Fibroblast of skin of right biceps (primary cell): ENCODE measurements at places on chromosomes 12 and 14.

GRCh38 chr12:99611599-99611998, 36.0 kb upstream of the GARIN6 start:
- DNase-seq, result peak; percentile 61

GRCh38 chr12:2681450-2682205, 113.1 kb upstream of the FKBP4 start:
- no peak for DNase-seq

- DNase-seq, result no peak
Measured at GRCh38 chr12:108709697-108710096, 21.6 kb downstream of the CORO1C start.

GRCh38 chr12:1927751-1928351, 9.4 kb upstream of the CACNA2D4 start:
- no peak for DNase-seq

GRCh38 chr12:121709478-121709961, 3.0 kb upstream of the TMEM120B start:
- peak; percentile 85 for DNase-seq

DNA sequence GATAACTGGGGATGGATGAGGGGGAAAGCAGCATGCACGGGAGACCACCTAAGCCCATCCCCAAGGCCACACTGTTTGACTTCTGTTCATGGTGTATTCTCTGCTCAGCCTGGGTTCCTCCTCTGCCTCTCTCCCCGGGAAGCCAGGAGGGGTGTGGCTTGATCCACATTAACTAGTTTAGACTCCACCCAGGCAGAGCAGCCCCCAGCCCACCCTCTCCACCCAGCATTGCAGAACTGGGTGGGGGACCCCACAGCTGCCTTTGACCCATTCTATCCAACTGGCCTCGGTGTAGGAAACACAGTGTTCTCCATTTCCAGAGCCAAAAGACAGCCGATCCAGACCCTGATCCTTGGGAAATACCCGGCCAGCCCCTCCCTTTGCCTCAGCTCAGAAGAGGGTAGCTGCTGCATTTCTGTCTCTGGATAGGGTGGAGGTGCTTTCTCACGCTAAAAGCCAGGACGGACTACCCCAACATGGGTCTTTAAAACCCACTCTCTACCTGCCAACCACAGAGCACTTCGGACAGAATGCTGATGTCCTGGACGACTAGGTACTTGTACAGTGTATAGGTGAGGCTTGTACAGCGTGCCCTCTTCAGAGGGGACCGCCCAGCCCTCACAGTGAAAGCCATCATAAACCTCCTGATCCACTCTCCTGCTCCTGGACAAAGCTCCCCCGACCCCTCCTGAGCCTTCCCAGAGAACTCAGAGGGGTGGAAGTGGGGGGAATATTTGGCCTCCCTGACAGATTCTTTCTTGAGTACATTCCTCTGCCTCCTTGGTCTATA, 9.4 kb downstream of the SPRYD3 start:
- no peak for DNase-seq

DNA sequence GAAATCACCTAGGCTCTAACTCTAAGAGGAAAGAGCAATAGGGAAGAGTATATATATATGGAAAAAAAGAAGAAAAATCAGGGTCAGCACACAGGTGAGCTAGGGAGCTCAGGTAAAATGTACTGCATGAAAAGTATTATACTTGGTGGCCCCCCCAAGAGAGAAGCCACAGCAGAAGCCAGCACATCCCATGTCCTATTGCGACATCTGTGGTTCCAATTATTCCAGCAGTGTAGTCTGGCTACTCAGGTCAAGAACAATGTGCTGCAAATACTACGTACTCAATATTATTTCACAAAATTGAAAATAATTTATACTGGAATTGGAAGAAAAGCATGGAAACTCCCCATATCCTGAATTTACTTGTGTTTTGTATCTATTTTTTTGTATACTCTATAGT, 85.5 kb downstream of the CEP83 start:
- DNase-seq, result no peak

- DNase-seq, result no peak
Measured at GRCh38 chr12:39892146-39892545, 213.7 kb downstream of the SLC2A13 start.

- no peak for DNase-seq
Measured at GRCh38 chr14:92802678-92803077, 8.6 kb downstream of the GOLGA5 start.

DNA sequence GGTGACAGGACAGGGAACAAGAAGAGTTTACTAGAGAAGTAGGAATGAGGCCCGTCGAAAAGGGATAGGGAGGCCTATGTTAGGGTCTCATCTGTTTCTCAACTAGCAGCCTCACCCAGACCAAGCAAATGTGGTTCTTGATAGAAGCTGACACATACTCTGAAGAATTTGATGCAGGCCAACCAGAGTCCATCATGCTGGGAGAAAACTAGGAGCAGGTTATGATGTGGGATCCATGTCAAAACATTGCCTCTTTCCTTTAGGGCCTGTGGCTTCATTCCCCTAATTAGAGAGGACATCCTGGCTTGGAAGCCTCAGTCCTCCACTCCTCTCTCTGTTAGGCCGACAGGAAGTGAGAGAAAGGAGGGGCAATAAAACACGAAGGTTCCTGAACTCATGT, 122.8 kb downstream of the NTF3 start:
- DNase-seq, result peak; percentile 94

- DNase-seq, result peak; percentile 64
Measured at GRCh38 chr14:72948481-72949138, 22.3 kb downstream of the DCAF4 start.

- peak; percentile 19 for DNase-seq
Measured at GRCh38 chr14:56153267-56153666, 35.1 kb downstream of the PELI2 start.

GRCh38 chr14:68504861-68505260, 288.0 kb downstream of the ZFP36L1 start:
- DNase-seq, result no peak

- no peak for DNase-seq
Measured at GRCh38 chr12:96057986-96058553, 22.7 kb upstream of the LTA4H start.

DNA sequence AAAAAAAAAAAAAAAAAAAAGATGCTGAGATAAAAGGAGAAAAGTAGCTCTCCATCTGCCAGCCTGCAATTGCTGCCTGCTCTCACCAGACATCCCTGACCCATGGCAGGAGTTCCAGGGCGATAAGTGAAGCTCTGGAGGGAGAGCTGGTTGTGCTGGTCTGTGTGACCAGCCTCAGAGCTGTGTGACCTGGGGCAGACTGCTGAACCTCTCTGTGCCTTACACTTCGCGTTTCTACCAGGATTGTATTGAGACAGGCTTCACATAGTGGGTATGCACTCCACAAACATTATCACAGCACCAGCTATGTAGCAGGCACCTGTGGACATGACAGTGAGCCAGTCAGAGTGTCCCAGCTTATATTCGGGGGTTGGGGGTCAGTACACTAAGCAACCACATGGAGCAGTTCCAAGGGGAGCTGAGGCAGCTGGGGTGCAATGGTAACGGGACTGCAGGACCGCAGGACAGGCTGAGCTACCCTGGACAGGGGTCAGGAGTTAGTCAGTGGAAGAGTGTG, 57.5 kb downstream of the RBM19 start:
- no peak for DNase-seq

DNA sequence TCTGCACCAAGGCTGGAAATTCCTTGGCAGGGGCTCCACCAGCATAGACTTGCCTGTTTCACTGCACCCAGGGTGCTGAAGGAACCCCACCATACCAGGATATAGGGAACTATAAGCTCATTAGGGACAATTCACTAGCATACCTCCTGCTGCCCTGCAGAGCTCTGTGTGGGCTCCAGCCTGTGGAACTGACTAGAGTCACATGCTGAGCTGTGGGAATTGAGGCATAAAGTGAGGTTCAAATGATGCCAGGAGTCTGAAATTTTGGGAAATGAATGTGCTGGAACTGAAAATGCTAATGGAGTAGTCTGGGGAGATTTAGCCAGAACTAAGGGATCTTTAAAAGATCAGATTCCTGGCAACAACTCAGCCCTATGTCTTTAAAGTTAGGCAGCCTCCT, 7.3 kb upstream of the EMP1 start:
- DNase-seq, result no peak

DNA sequence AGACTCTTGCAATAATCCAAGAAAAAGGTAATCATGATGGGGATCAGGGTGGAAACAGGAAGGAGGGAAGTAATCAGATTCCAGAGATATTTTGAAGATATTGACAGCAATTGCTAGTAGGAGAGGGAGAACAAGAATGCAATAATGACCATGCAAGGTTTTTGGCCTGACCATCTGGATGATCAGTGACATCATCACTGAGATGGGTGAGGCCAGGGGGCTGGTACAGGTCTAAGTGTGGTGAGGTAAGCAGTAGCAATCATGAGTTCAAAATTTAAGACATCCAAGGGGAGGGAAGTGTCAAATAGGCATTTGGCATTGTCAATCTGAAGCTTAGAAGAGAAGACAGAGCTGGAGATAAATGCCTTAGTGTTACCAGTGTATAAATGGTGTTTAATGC, 24.8 kb upstream of the CLMN start:
- no peak for DNase-seq

GRCh38 chr14:33062476-33062875, 123.8 kb downstream of the NPAS3 start:
- no peak for DNase-seq

- DNase-seq, result peak; percentile 3
Measured at GRCh38 chr14:28468191-28469151, 298.1 kb upstream of the FOXG1 start.

GRCh38 chr12:29024117-29024516, 125.0 kb upstream of the FAR2 start:
- DNase-seq, result no peak

GRCh38 chr14:103070971-103071542, 13.0 kb upstream of the LBHD2 start:
- no peak for DNase-seq

DNA sequence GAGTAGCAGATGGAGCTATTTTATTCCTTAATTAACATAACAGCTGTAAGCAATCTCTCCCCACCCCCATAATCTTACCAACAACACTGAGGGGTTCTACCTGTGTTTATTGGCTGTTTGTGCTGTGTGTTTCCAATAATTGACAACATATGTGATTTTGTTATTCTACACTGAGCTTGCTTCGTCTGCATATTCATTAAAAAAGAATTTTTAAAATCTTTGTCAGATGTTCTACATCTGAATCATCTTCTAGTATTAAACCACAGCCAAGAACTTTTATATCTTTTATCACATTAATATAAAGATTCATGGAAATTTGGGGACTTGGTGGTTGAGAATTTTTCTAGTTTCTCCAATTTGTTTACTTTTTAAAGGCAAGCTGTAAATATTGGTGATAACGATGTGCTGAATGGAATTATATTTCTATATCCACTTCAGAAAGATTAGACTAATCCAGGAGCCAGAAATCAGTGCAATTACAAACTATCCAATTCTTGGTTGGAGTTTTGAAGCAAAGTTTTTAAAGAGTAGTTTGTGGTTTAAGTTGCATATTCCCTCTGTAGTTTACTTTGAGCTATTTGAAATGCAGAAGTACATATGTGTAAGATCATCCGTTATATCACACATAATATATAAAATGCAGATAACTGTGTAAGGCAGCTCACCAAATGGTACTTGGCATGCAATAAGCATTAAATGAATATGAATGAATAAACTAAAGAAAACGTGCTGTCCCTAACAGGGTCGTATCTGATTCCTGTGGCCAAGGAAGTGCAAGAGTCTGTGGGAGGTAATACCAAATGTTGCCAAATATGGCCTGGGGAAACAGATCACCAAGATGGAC, 206.9 kb downstream of the PELI2 start:
- peak; percentile 82 for DNase-seq

DNA sequence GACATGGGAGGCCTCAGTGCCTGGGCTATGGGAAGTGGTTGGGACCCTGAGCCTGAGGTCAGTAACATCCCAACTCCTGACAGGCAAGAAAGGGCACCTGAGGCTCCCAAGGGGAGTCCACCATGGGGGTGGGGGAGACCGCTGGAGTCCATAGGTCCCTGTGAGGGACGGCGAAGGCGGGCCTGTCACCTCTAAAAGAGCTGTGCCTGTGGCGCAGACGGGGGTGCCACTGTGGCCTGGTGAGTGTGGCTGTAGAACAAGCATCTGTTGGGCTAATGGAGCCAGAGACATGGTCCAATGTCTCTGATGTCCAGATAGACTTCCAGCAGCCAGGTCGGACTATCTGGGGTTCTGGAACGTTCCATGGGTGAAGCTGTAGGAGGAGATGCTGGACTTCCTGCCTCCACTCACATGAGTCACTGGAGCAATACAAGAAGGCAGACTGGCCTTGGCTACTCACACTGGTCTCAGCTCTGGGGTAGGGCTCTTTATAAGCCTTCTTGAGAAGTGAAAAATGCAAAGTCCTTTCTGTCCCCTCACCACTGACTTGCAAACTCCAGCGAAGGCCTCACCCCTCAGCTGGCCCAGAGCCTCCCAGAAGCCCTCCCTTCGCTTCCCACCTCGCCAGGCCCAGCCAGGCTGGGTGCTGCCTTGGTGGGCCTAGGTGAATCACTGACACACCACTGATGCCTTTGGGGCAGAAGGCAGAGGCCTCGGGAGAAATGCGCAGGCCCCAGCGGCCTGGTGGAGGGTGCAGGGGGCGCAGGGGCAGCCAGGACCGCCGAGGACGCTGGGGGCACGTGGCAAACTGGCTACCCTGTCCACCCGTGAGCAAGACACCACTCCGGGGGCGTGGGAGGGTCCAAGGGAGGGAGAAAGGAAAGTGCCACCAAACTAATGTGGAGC, 1.1 kb upstream of the TRAF3 start:
- peak; percentile 68 for DNase-seq

DNA sequence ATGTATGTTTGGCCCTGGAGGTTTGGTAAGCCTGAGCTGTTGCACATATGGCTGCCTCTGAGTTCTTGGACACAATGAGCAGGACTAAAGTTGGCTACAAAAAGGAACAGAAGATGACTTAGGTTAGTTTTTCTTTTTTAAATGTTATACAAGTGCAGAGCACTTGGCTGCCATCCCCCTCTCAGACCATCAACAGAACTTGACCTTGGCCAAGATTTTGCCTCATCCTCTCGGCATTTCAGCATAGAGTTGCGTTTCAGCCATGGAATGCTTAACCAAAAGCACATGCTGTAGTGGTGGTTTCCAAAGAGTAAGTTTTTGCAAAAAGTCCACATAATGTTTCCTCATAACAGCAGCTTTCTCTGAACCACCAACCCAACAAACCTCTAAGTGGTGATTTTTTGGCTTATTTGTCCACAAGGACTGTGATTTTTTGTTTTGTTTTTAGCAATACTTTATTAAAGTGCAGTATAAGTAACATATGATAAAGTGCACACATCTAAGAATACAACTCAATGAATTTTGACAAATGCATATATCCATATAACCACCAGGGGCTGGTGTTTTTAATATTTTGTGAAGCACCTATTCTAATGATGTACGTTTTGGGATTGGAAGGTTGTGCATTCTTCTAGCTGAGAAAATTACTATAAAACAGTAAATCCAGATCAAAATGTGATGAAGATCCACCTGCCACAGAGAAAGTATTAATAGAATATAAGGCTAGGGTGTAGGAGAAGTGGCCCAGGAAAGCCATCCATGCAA, 12.1 kb upstream of the GALNT16 start:
- DNase-seq, result peak; percentile 77

- DNase-seq, result peak; percentile 22
Measured at GRCh38 chr14:51182131-51182565, 57.9 kb upstream of the TMX1 start.
